Cerebellar cortex (tissue), 1 donor: ENCODE measurements at places on chromosomes 7 and 10.

GRCh38 chr10:18737236-18737635 lies 78.0 kb downstream of the ARL5B start:
- no peak for DNase-seq

DNA sequence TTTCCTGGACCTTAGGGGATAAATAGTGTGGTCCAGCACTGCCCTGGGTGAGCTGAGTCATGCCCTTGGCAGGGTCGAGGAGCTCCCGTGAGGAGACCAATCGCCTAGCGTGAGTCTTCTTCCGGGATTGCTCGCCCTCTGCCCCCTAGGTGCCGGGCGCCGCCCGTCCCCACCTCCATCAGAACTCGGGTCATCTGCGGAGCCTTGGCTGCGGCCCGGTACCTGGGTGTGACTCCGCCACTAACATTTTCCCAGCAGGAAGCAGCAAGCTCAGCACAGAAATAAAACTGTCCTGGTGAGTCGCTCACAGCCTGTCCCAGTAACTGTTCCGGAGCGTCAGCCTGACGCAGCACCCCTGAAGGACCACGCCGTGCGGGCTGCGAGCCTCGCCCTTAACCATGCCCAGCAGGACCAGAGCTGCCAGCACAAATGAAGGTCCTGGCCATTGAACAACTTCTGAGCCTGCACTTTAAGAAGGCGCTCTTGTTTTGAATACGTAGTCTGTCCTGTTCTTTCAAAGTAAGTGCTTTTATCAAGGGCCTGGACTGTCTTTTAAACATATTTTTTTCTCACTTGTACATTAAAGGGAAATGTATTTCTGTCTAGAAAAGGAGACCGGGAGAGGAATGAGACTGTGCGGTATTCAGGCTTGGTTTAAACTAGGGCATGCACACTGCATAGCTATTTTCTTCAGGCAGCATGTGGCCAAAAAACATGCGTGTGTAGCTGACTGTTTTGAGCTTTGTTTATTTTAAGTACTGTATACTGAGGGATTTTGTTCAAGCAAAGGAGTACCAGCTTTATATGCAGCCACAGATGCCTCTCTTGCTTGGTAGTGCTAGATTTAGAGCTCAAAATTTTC lies 136.7 kb downstream of the HECW1 start:
- DNase-seq, result peak; percentile 46

- DNase-seq, result no peak
Observed at GRCh38 chr7:133886797-133887196, 240.3 kb upstream of the LRGUK start.

DNA sequence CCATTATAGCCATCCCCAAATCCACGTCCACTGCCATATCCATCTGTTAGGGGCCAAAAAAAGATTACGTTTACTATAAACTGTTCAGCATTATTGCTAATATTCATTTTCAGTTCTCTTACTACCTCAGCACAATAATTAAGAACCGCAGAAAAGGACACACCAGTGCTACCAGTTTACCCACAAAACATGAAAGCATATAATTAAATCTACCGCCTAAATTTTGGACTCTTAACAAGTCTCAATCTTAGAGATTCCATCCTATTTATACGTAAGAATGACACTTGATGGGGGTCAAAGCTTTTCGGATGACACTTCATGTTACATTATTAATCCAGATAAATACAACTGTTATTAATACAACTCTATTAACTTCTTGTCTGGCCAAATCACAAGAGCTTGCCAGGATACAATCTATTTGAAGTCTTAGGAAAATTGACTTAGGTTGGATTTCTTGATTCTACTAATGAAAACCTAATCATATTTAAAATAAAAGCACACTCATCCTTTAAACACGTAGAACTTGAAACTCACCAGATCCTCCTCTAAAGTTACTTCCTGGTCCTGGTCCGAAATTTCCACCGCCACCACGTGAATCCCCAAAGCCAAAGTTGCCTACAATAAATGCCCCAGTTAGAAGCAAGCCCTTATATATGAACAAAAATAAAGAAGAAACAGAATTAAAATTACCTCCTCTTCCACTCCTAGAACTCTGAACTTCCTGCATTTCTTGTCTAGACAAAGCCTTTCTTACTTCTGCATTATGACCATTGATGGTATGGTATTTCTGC lies 4.5 kb downstream of the HNRNPA2B1 start:
- no peak for DNase-seq

- no peak for DNase-seq
Observed at GRCh38 chr10:129915526-129916378, 48.3 kb downstream of the EBF3 start.

- no peak for DNase-seq
Observed at GRCh38 chr7:99340659-99341058, 15.0 kb downstream of the ARPC1A start.
